Diencephalon (tissue), 1 donor: ENCODE measurements at places on chromosomes 6 and 20. TPM values are rescaled to one million over a fixed set of nuclear protein-coding genes. Genes with fewer than 3 reads are reported as not detected.

Gene HTR1B
- total RNA-seq, result 9.2 TPM

Gene DDO
- total RNA-seq, result 1.8 TPM

Gene NTSR1
- 2.1 TPM for total RNA-seq

Gene MICA
- 2.3 TPM for total RNA-seq

Gene IL20RA
- 1.4 TPM for total RNA-seq
